ENCODE measurements at places on chromosomes 6 and 20.
A peak's percentile ranks its signal among the peaks of the same experiment; 100 is the strongest.

- DNase-seq: no peak
Observed at GRCh38 chr6:25089442-25089841, 153.7 kb upstream of the RIPOR2 start.

DNA sequence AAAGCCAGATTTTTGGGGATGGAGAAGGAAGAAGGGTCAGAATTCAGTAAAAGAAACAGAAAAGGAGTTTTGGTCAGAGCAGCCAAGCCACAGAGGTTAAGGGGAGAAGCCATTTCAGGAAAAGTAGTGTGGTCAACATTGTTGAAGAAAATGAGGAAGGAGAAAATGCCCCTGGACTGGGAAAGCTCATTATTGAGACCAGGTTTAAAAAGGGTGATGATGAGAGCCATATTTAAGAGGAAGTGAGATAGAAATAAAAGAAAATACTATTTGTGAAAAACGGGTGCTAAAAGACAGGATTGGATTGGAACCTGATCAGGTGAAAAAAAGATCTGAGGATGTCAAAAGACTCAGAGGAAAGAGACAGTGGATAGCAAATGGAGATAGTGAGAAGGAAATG lies 75.8 kb downstream of the CEP162 start:
- DNase-seq: no peak

- DNase-seq: no peak
Observed at GRCh38 chr6:39156801-39157200, 41.8 kb upstream of the SAYSD1 start.

- no peak for DNase-seq
Observed at GRCh38 chr20:20847814-20848213, 135.4 kb upstream of the RALGAPA2 start.

DNA sequence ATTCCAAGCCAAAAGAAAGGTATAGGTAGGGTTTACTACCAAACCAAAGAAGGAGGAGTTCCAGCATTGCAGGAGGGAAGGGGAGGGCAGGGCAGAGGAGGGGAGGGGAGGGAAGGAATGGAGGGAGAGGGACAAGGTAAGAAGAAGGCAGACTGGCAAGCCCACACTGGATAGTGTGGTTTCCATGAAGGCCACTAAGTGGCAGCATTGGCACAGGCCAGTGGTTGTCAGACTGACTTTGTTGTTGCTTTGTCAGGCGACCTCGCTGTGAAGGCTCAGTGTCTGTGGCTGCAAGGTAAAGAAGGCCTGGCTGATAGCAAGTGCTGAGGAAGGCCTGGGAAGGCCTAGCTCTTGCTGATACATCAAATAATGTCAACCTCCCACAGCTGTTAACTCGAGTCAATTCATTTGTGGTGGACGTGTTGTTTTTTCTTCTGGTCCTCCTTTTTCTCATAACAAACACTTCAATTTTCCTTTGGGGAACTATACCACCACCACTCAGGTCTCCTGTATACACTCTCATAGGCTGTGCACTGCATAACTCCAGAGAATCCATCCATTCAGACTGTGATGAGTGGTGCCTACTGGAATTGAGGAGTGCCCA lies 7.7 kb upstream of the ZNF334 start:
- peak; percentile 41 for DNase-seq

GRCh38 chr6:158923805-158924498 lies 76.0 kb downstream of the RSPH3 start:
- no peak for DNase-seq

DNA sequence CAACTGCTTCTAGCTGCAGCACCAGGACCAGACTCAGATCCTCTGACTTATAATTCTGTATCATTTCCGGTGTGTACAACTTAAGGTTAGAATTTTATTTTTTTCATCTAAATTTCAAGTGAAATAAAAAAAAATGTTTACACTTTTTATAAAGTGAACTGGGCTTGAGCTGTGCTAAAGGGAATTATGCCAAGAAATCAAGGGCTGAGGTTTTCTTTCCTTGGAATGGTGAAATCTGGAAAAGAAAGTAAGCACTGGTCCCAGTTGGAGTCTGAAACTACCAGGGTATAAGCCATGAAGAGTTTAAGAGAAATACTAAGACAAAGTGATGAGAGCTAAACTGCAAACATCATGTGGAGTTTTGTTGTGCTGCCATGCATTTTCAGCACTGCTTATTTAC lies 21.7 kb upstream of the FYN start:
- no peak for DNase-seq

DNA sequence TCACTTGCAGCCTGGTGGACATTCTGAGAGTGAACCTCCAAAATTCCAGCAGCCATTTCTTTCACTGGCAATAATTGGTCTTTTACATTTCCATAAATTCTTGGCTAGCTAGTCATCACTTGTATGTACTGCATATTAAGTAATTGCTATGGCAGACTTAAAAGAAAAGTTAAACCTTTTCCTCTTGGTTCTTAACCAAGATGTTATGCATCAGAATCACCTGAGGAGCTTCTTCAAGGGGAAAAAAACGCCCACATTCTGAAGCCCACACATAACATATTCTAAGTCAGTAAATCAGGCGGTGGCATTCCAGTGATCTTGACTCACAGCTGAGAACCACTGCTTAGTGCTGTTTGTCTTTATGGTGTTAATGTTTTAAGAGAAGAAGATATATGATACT lies 37.0 kb downstream of the CDC40 start:
- DNase-seq: no peak

- no peak for DNase-seq
Observed at GRCh38 chr6:139748353-139749146, 374.1 kb upstream of the CITED2 start.

DNA sequence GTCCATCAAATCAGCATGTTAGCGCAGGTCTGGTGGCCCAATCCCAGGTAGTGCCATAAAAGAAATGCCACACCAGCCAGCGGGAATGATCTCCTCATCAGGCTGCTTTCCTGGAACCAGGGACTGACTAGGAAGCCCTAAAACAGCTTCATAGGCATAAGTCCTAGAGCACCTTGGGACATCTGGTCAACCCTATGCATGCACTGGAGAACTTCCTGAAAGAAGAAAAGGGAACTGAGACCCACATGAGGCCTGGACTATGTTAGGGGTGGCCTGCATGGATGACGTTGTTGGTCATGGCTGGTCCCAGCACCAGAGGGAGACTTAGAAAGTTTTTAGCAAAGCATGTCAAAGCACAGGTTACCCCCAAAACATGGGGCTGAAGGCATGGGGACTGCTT lies 7.6 kb upstream of the KCNK16 start:
- no peak for DNase-seq

- DNase-seq: no peak
Observed at GRCh38 chr20:11060423-11061185, 386.8 kb upstream of the JAG1 start.

GRCh38 chr6:42010185-42010891 lies 40.0 kb upstream of the TAF8 start:
- no peak for DNase-seq

DNA sequence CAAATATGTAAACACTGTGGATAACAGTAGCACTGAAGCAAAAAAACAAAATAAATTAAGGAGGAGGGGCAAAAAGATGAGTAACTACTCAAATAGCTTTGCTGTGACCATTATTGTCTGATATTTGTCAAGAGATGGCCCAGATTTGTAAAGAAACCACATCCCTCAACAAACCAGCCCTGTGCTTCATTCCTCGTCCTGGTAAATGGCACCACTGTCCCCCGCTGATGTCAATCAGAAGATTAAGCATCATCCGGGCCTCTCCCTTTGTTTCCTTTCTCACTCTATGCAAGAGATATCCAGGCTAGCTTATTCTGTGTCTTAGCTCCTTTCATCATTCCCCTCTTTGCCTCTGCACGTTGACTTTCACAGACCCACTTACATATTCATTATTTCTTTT lies 259.0 kb downstream of the SYNE1 start:
- DNase-seq: no peak

GRCh38 chr20:19181552-19181951 lies 30.9 kb upstream of the SLC24A3 start:
- DNase-seq: no peak

DNA sequence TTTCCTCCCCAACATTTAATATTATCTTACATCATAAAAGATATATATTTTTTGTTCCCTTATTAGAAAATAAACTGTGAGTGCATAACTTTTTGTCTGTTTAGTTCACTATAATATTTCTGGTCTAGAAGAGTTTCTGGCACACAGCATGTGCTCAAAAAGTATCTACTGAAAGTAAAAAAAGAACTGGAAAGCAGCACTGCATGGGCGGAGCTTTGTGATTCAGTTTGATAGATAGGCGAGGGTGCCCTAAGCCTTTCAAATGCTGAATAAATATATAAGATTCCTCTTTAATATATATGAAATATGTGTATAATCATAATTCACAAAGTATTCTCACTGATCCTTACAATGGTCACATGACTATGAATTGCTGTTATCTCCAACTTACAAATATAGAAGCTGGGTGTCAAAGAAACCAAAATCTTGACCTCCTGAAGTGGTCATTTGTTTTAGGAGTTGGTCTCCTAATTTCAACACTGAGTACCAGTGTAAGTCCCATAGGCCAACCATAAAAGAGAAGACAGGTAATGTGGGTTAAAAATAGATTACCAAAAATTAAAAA lies 50.8 kb downstream of the OR2B2 start:
- DNase-seq: no peak

- no peak for DNase-seq
Observed at GRCh38 chr20:41395667-41396664, 29.3 kb upstream of the EMILIN3 start.

- no peak for DNase-seq
Observed at GRCh38 chr6:38852215-38852614, 137.1 kb downstream of the DNAH8 start.

GRCh38 chr20:21237956-21238799 lies 65.0 kb upstream of the XRN2 start:
- no peak for DNase-seq

DNA sequence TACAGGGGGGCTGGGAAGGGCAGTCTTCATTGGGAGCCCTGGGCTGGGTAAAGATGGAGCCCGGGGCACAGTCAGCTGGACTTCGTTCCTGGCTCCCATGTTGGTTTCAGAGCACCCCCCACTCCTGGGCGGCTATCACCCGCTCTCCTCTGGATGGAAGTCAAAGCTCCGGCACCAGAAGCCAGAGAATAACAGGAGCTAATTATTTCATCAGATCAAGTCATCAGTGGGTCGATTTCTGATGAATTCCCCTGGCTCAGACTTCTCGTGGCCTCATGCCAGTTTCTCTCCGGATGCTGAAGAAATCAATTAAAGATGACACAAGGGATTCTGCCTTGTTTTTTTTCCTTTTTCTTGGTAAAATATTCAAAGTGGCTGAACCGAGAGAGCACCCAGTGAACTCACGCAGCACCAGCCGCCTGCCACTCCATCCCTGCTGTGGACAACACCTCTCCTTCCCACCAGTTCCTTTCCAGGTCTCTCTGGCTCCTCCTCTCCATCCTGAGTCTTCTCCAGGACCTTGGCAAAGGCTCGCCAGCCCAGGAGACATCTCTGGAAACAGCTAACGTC lies 22.5 kb downstream of the SULF2 start:
- DNase-seq: no peak

- no peak for DNase-seq
Observed at GRCh38 chr20:47019121-47019824, 124.6 kb downstream of the EYA2 start.

- no peak for DNase-seq
Observed at GRCh38 chr20:50585678-50586077, 75.5 kb downstream of the PTPN1 start.

GRCh38 chr20:19257865-19258264 lies 45.4 kb downstream of the SLC24A3 start:
- DNase-seq: no peak

DNA sequence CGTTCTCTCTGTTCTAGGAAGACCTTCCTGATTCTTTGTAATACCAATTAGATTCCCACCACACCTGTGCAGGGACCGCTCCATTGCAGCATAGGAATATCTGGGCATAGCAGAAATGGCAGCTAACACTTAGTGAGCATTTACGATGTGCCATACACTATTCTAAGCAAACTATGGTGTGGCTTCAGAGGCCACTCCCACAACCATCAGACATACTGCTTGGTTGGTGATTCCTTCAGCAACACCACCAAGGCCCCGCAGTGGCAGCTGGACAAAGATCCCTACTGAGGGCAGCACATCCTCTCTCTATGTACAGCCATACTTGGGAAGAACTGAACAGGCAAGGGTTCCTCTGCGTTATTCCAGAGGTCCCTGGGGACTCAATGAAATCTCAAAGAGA lies 6.2 kb downstream of the KCNK5 start:
- DNase-seq: no peak

GRCh38 chr6:119552021-119552420 lies 202.5 kb upstream of the MAN1A1 start:
- DNase-seq: no peak

DNA sequence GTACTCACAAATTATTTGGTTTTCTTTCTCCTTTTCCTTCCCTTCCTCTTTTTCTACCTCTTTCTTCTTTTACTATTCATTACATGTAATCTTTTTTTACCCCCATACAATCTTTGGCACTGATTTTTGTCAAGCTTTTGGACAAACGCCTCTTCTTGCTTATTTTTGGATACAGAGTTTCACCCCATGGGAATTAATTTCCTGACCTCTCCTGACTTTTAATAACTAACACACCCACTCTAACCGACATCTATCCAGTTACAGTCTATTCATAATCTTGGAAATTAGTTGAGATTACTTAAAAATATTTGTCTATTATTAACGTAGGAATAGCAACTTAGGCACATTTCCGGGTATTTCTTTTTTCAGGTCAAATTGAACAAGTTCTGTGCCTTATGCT lies 101.2 kb downstream of the HDGFL1 start:
- no peak for DNase-seq

DNA sequence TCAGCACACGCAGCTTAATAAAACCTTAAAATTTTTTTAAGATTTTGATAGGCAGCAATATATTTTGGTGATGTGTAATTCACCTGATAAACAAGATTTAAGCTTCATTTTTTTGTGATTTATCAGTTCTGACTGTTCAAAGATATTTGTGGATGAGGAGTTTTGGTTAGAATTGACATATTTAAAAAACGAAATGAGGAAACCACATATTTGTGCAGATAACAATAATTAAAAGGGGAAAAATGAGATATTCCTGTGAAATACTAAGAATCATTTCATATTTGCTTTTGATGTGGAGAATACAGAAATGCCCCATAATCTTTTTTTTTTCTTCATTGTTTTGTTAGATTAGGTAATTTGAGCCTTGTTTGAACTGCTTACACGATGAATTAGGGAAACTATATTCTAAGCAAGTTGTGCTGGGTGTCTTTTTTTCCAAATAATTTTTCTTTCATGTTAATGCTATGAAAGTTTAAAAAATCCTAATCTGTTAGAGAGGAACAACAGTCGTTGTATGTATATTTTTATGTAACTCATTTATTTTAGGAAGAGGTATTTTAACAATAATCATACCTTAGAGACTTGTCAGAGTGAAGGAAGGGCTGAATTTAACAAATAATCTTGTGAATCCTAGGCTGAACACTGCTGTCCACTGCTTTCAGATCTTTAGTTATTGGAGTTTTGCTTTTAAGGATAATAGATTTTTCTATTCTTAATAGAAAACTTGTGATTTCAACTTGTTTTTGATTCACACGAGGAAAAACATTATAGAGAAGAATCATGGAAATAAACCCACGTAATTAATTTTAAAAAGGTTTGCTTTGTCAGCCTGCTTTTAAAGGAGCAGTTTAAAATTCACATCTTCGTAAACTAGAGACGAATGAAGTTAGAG lies 4.0 kb downstream of the ARID1B start:
- DNase-seq: no peak
